Right renal pelvis (tissue), 4 donors: ENCODE measurements at places on chromosomes 4 and X.

- no peak for DNase-seq
Measured at GRCh38 chr4:7941965-7942496, 2.4 kb upstream of the AFAP1 start.

GRCh38 chr4:87014284-87014782 lies 79.5 kb downstream of the AFF1 start:
- DNase-seq = no peak

- DNase-seq = no peak
Measured at GRCh38 chr4:19829101-19829500, 422.6 kb upstream of the SLIT2 start.

DNA sequence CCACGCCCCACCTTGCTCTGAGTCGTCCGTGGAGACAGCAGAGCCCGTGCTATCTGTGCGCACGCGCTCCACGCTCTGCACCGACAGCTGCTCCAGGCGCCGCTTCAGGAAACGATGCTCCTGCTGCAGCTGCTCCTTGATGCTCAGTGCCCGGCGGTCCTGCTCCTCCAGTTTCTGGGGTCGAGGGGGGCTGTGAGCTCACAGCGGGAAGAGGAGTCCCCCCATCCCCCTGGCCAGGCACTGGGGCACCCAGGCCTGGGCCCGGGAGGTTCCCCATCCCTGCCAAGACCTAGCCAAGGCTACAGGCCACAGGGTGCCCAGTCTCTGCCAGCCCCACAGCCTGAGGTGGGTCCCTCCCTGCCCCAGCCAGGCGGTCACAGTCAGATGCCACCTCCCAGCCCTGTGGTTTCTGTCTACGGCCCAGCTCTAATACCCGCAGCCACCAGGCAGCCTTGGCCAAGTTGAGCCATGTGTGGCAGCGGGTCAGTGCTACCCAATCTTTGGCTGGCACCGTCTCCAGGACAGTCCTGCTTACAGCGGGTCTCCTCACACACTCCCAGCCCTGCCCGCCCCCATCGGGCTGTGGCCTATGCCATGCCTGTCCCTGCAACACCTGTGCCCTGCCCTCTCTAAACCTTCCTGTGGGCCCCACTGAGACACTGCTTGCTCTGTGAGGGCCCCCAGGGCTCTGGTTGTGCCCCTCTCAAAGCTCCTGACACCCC lies 9.3 kb upstream of the HAUS3 start:
- no peak for DNase-seq

DNA sequence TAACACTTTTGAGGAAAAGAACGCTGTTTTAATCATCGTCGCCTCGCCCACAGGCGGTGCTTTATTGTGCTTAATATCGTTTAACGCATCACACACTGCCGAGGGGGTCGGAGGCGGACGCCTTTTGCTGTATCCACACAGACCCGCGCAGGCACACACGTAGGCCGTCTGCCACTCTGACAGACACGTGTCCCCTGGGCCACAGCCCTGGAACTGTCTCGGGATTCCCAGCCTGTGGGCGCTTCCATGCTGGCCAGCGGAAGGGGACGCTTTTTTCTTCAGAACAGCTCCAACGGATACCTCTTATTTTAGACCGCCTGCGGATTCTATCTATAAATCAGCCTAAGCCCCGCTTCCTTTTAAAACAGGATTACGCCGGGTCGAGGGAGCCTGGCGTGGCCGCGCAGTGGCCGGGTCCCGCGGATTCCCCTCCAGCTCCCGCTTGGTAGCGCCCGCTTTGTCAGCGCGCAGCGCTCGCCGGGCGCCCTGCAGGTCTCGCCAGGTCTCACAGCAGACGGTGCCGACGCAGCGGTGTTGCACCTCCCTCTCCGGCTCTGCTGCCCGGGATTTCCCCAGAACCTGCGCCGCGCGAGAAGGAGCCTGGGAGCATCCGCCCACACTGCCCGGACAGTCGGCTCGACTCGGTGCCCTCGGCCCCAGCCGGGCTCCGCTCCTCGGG lies at the start of gene NOCT:
TSS of gene NOCT (plus strand) at position 513 of the 679 bp plus-strand sequence. CDS start 201 bp downstream, outside the sequence.
- peak; percentile 77 for DNase-seq

- peak; percentile 51 for DNase-seq
Measured at GRCh38 chr4:154982187-154983047, 201.3 kb downstream of the RBM46 start.

- no peak for DNase-seq
Measured at GRCh38 chr4:163762741-163763140, 268.3 kb downstream of the TMA16 start.

GRCh38 chr4:145130788-145131399 lies 32.8 kb downstream of the ABCE1 start:
- no peak for DNase-seq

DNA sequence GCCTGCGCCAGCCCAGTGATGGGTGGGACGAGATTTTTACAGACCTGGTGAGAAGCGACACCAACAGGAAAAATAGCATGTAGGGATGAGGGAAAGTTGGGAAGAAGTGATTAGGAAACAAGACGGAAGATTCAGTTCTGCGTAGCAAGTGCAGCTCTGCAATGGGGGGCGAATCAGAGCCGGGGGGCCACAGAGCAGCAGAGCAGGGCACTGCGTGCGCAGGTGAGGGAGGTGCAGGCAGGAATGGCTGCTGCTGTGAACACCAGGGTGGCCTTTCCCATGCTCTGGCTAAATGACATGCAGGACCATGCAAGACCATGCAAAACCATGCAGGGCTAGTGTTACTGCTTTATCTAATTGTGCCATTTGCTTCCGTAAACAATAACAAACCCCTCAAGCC lies 442.7 kb upstream of the FRG1 start:
- no peak for DNase-seq

DNA sequence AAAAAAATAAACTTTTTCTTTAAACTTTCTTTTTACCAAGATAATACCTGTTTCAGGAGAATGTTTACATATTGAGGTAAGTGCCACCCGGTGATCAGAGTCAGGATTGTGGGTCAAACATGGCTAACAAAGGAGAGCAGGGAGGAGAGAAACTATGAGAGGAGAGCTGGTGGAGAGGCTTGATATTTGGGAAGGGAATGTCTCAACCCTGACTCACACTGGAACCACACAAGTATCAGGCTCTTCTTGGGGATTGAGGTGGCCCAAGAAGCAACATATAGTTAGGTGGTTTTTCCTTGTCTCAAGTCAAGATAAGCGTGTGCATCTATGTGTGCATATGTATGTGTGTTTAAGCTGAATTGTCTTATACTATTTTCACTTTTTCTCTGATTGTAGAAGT lies 6.7 kb downstream of the TCEAL1 start:
- no peak for DNase-seq

DNA sequence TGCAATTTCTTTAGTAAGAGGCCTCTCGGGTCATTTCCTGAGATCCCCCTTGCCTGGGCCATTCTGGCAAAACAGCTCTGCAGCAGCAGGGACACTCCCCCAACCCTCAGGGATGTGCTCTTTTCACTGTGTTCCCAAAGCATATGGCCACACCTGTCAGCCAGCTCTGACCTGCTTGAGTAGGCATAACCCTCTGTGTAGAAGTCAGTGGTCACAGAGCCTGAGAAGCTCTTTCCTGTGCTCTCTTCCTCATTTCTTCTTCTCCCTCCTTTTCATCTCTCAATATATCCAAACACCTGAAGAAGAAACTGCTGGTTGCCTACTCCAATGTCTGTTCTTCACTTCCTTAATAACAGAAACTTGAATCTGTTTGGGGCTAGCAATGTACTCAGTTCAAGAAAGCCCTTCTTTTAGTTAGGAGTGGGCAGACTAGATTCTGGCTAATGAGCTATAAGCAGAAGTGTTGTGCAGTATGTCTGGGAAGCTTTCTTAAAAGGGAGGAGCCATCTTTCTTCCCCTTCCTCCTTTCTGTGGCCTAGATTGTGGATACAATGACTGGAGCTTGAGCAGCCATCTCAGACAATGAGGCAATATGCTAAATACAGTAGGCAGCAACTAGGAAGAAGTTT lies 73.3 kb downstream of the PRPS1 start:
- no peak for DNase-seq

DNA sequence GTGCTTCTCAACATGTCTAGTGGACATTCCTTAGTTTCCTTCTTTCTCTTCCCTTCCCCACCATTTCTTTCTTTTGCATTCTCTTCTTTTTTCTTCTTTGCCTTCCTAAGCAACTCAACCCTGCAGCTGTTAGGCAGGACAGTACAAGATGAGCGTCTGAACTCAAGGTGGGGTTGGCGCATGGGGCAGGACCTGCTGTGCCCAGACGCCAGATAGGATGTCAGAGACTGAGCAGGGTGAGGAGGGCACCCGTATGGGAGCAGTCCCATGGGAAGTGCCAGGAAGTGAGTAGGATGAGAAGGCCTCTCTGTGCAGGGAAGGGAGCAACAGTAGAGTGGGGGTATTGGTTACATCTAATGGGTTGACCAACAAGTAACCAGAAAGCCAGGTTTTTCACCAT lies 38.1 kb upstream of the ZNF827 start:
- no peak for DNase-seq

DNA sequence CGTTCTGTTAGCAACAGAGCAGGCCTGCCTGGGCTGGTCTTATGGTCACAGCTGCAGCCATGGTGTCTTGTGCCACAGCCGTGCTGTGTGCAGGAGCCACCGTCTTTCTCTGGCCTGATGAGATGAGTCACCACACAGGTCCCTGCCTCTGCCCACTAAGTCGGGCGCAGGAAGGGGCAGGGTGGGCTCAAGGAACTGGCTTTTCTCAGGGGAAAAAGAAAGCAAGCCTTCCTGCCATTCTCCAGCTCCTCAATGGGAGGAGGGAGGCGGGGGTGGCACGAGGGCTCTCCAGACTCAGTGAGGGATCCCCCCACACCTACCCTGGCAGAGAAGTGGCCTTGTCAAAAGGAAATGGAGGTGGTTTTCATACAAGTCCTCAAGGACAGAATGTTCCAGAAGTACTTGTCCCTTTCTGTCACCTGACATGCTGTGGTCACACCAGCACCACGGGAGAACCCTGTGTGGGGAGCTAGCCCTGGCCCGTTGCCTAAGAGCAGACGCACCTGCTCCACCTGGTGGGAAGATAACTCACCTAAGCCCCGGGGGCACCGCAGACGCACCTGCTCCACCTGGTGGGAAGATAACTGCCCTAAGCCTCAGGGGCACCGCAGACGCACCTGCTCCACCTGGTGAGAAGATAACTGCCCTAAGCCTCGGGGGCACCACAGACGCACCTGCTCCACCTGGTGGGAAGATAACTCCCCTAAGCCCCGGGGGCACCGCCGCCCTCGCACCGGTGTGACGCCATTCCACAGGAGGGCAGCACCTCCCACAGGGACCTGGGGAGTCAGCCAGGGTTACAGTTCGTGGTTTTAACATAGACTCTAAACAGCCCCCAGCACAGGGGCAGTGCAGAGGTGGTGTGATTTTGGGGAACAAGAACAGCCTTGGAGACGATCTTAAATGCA lies 18.5 kb downstream of the UVSSA start:
- no peak for DNase-seq

DNA sequence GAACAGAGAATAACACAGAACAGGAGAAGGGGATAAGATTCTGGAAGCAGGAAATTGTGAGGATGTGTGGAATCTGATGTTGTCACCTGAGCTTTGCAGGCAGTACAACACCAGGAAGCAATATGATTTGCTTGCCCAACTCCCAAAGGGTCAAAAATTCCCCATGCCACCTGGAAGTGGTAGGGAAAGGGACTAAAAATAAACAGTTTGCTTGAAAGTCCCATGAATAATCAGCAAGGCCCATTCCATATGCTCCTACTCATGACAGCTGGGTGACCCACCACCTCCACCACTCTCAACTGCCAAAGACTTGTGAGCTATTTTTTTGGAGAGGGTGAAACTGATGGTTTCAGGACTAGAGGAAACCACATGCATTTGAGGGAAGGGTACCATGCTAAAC lies 168.4 kb downstream of the KCNIP4 start:
- no peak for DNase-seq

- no peak for DNase-seq
Measured at GRCh38 chr4:76802236-76803021, 95.5 kb downstream of the SOWAHB start.

DNA sequence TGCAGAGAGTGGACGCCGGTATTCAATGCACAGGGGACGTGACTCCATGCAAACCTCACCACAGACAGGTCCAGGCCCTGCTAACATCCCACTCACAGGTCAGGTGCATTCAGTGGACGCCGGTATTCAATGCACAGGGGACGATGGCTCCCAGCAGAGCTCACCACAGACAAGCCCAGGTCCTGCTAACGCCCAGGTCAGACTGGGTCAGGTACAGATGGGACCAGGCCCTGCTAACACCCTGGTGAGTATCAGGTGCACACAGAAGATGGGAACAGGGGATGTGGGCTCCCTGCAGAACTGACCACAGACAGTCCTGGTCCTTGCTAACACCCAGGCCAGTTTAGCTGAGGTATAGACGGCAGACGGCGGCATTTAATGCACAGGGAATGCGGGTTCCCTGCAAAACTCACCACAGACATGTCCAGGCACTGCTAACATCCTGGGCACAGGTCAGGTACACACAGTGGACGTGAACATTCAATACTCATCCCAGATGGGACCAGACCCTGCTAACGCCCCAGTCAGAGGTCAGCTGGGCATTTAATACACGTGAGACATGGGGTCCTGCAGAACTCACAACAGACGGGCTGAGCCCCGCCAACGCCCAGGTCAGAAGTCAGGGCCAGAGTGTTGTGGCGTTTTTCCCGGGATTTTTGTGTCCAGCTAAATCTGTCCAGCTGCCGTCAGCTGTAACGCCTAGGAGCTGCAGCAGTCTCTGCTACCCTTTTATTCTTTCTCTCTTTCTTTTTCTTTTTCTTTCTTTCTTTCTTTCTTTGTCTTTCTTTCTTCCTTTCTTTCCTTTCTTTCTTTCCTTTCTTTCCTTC lies 99.2 kb downstream of the SHOX start:
- no peak for DNase-seq
